Lower lobe of right lung (tissue), 2 donors: ENCODE measurements at places on chromosomes 13 and 19. TPM values are rescaled to one million over a fixed set of nuclear protein-coding genes. Genes with fewer than 3 reads are reported as not detected.

DNA sequence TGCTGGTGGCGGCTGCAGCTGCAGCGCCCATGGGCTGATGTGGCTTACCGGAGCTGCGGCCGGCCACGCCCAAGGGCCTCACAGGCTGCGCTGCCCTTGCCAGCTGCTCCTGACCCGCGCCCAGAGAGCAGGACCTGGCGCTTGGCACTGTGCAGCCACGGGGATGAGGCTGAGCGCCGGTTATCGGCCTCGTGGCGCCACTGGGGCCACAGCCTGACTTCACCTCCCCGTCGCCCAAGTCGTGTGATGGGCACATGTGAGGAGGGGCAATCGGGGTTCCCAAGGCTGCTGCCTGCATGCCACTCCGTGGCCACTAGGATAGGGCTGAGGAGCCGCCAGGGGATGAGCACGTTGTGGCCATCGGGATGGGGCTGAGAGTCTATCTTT lies 77.2 kb upstream of the PABPC3 start:
- DNase-seq, result no peak

DNA sequence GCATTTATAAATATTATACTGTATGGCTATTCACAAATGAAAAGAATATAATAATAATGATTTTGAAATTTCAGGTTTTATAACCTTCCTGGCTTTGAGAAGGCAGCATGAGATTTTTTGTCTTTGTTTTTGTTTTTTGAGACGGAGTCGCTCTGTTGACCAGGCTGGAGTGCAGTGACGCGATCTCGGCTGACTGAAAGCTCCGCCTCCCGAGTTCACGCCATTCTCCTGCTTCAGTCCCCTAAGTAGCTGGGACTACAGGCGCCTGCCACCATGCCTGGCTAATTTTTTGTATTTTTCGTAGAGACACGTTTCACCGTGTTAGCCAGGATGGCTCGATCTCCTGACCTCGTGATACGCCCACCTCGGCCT lies 64.1 kb downstream of the ZNF429 start:
- peak; percentile 80 for DNase-seq

DNA sequence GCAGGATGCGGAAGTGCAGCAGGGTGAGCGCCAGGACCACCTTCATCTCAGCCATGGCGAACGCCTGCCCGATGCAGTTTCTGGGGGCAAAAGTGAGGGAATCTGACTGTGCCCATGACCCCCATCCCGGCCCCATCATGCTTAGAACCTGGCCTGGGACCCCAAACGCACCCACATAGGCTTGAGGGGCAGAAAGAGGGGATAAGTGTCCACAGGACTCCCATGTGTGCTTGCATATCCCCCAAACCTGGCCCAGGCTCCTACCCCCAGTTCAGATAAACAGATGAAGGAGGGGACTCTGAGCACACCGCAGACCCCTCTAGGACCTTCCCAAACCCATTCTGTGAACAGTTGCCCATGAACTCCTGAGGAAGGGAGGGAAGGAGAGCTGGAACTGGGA lies 16.0 kb upstream of the CYP4F2 start:
- DNase-seq, result no peak

DNA sequence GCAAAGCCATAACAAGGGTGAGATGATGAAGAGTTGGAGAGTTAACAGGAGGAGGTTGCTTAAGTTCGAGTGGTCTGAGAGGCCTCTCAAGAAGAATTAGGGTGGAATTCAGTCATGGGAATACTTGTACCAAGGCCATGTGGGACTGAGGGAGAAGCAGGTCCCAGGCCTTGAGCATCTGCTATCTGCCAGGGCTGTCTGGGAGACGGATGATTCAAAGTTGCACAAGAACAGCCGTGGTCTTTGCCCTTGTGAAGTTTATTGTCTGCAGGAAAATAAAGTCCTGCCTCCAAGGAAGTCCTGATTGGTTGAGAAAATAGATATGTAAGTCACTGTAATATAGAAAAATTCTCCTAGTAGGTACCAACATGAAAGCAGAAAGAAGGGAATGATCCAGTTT lies 178.8 kb upstream of the RFC3 start:
- no peak for DNase-seq

DNA sequence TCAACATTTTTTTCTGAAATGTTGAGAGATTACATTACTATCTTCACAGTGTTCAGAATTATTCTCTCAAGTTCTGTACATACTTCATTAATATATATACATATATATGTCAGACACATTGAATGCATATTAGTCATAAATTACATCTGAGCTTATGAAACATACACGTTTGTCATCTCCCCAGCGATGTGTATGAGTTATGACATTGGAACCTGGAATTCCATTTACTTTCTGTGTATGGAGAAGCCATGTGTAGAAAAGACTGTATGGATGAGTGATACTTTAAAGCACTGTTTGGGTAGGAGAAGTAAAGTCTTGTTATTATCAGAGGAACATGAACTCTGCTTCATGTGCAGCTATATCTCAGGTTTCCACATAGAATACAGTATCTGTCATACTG lies 167.2 kb downstream of the FGF14 start:
- no peak for DNase-seq

DNA sequence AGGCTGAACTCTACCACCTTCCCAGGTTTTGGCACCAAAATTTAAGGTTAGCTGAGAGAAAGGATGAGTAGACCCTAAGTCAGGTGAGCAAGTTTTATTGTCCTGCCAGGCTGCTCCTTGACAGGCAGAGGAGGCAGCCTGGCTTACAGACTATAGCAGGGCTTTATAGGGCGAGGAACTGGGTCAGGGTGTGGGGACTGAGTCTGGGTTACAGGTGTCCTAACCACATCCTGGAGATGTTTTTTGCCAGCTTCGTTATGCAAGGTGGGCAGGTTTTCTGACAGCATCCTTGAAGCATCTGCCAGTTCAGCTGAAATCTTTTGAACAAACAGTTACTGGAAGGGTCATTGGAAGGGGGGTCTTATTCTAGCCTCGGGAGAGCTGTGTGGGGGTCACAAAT lies 905.7 kb upstream of the SLITRK5 start:
- no peak for DNase-seq

GRCh38 chr13:111936267-111936925 lies 130.6 kb upstream of the SOX1 start:
- DNase-seq, result no peak

GRCh38 chr13:30895773-30896172 lies 10.3 kb upstream of the MEDAG start:
- DNase-seq, result no peak

DNA sequence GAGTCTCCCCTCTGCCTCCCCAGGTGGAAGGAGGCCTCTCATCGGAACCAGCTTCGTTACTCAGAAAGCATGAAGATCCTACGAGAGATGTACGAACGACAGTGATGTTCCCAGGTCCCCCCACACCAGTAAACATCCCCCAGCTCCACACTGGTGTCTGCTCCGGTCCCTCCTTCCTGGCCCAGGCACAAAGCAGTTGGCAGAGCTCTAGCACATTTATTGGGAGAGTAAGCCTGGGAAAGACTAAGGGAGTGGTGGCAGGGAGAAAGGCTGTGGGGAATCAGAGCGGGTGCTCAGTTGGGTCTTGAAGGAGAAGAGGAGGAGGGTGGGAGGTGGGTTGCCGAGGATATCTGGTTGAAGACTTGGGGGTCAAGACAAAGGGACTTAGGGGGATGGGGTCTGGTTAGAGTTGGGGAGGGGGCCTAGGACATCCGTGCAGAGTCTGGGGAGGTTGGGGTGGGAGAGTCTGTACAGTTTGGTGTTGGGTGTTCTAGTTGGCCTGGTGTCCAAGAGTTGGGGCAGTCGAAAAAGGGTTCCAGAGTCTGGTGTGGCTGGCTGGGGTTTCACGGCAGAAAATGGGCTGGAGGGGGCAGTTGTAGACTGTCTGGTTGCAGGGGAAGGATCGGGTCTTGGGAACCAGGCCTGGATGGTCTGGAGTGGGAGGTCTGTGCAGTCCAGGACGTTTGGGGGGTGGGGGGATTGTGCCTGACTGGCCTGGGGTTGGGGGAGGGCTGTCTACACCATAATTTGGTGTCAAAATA lies 2.3 kb downstream of the HSPB6 start:
- no peak for DNase-seq

- peak; percentile 73 for DNase-seq
Observed at GRCh38 chr19:45973553-45974338, at the start of gene NOVA2. TSS of gene NOVA2 (minus strand) at chr19:45973865. CDS start at chr19:45973351, 514 bp downstream.

DNA sequence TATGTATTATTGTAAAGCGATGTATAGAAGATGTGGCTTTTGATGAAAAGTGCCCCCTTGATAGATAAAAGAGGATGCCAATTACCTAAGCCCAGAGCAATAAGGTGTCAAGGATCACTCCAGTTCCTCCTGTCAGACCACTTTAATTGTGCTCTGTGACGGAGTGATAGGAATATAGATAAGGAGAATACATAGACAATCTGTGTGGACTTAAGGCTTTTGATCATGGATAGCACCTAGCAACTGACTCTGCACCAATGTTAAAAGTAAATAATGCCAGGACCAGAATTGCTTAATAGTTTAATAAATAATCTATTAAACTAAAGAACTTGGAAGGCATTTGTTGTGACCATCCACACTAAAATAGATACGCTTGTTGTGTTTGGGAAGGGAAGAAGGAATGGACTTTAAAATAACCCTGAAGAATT lies 390.7 kb upstream of the ARGLU1 start:
- no peak for DNase-seq

DNA sequence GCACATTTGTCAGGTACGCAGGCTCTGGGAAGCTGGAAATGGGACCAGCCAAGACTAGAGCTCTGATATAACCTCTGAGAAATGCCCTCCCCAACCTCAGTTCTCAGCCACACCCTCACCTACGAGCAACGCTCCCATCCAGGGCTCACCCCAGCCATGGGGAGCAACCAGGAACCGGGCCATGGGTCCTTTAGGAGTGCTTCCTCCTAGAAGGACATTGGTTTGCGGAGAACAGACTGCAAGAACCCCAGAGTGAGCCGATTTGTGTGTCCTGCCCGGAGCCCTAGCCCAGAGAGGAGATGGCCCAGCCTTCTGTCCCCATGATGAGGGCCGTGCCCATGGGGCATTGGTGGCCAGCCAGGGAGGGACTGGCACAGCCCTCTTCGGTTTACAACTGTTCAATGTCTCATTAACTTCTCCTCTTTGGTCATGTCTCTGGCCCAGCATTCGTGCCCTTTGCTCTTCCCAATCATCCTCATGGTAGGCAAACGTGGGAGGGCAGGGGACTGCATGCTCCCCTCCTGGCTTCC lies 32.9 kb upstream of the IGSF23 start:
- DNase-seq, result no peak

DNA sequence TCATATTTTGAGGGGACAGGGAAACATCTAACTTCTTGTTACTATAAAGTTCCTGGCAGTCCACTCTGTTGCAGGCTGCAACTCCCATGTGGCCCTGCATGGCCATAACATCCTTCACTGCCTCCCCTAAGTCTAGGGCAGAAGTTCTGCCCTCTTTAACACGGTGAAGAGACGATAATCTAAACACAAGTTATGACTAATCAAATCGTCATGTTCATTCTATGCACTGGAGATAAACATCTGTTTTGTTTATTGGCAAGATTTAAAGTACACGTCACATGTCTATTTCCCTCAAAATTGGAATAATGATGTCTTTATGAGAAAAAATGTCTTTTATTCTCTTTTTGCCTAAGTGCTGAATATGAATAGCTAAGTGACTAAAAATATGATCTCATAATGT lies 1629.4 kb downstream of the PCDH9 start:
- DNase-seq, result no peak

GRCh38 chr19:13095934-13096927 lies 6.4 kb downstream of the LYL1 start:
- DNase-seq, result no peak

GRCh38 chr13:46348961-46349360 lies 38.1 kb downstream of the RUBCNL start:
- DNase-seq, result no peak

GRCh38 chr19:1516395-1516753 lies 3.6 kb upstream of the ADAMTSL5 start:
- DNase-seq, result no peak

GRCh38 chr13:70784207-70784989 lies 676.1 kb upstream of the KLHL1 start:
- DNase-seq, result no peak

DNA sequence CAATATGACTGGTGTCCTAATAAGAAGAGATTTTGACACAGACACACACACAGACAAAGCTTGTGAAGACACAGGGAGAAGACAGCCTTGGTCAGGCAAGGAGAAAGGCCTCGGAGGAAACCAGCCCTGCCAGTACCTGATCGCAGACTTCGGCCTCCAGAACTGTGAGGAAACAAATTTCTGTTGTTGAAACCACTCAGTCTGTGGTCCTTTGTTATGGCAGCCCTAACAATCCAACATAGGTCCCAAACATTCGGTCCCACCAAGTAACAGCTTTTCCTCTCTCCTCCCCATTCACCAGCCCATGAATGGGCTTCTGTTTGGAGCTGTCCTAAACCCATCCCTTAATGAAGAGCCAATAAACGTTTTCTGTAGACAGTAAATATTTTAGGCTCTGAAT lies 36.4 kb upstream of the UBAC2 start:
- DNase-seq, result no peak

DNA sequence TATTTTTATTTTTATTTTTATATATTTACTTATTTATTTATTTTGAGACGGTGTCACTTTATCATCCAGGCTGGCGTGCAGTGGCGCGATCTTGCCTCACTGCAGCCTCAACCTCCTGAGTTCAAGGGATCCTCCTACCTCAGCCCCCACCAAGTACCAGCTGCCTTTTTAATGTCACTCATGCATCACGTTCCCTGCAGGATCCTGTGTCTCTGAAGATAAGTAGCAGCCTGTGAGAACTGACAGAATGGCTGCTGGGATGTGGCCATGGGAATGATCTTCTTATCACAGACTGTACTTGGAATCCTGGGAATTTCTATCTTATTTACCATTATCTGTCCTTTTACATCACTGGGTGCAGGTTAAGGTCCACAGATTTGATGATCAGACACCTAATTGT lies 9.2 kb upstream of the ZNF761 start:
- no peak for DNase-seq

DNA sequence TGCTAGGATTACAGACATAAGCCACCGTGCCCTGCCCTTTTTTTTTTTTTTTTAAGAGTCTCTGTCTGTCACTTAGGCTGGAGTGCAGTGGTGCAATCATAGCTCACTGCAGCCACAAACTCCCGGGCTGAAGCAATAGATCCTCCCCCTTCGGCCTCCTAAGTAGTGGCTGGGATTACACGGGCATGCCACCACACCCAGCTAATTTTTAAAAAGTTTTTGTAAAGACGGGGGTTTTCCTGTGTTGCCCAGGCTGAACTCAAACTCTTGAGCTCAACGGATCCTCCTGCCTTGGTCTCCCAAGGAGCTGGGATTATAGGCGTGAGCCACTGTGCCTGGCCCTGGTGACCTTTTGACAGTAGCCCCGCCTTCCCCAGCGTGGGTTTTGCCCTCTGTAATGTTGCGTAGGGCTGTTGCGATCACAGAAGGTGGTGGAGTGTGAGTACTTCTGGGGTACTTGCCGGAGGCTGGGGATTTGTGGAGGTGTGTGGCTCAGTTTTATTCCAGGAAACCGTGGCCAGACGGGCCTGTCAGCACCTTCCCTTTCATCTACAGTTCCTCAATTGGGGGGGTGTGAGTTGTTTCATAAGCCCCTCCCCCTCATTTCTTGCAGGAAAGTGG lies 11.6 kb upstream of the RETN start:
- peak; percentile 83 for DNase-seq

BAX gene
- 142 TPM for total RNA-seq

POP4 gene
- 44.4 TPM for total RNA-seq

PSG1 gene
- not detected for total RNA-seq

OR7C2 gene
- not detected for total RNA-seq

DACT3 gene
- 4.9 TPM for total RNA-seq

GGN gene
- 0.59 TPM for total RNA-seq

ZNF443 gene
- total RNA-seq, result 3.3 TPM

LHB gene
- not detected for total RNA-seq

FGF21 gene
- total RNA-seq, result not detected

COL4A1 gene
- total RNA-seq, result 161 TPM

KLHL1 gene
- total RNA-seq, result not detected

GRIK5 gene
- total RNA-seq, result 0.41 TPM

IGFL3 gene
- total RNA-seq, result not detected

POSTN gene
- total RNA-seq, result 14.5 TPM
